ENCODE measurements at places on chromosomes 7 and 10.

- DNase-seq, result no peak
These were observed 82.4 kb downstream of the THSD7A start for GRCh38 chr7:11749629-11750028.

GRCh38 chr7:126657599-126658358, 595.0 kb downstream of the GRM8 start:
- no peak for DNase-seq

- peak; percentile 38 for DNase-seq
These were observed 772 bp downstream of the SGMS1 start for GRCh38 chr10:50622706-50623662.

DNA sequence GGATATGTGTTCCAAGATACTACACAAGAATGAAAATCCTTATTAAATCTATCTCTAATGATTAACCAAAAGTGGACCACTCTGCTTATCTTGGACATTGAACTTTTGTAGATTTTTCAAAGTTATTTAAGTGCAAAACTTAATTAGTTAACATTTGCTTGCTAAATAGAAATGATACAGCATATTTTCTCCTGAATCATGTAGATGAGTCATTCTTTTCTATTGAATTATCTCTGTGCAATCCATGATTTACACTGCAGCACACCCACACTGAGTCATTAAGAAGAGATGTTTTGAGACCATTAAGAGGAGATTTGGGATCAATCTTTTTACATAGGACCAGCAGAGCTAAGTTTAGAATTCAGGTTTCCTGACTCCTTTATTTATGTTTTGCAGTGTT, 6.6 kb upstream of the ABCC2 start:
- no peak for DNase-seq

- DNase-seq, result no peak
These were observed 169.2 kb downstream of the SUGCT start for GRCh38 chr7:40303996-40304395.

Measured in stimulated activated CD4-positive, alpha-beta T cell treated with anti-CD3 and anti-CD28 coated beads, Interleukin-4, amount 100 ng/mL, for 4 hours (primary cell).